ENCODE measurements at places on chromosomes 3 and 15.

GRCh38 chr3:9820946-9821345 lies 10.9 kb downstream of the TTLL3 start:
- no peak for DNase-seq

- DNase-seq, result no peak
These were observed 9.2 kb upstream of the ITGA11 start for GRCh38 chr15:68441045-68441743.

DNA sequence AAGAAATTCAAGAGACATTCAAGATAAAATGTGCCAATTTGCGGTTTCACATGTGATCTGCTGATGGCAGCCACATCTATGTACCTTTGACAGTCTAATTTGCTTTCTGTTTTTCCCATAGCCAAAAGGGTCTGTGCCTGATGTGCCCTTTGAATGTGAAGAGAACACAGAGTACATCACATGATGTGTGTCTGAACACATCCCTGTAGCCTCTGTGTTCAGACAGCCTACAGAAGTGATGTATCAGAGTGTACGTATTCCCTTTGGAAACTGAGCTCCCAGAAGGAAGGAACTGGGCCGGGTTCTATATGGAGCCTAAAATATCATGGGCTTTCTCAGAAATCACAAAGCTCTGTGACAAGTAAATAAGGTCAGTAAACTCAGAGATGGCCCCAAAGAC lies 52.4 kb downstream of the BOC start:
- no peak for DNase-seq

GRCh38 chr3:24521420-24522145 lies 26.9 kb upstream of the THRB start:
- DNase-seq, result no peak

DNA sequence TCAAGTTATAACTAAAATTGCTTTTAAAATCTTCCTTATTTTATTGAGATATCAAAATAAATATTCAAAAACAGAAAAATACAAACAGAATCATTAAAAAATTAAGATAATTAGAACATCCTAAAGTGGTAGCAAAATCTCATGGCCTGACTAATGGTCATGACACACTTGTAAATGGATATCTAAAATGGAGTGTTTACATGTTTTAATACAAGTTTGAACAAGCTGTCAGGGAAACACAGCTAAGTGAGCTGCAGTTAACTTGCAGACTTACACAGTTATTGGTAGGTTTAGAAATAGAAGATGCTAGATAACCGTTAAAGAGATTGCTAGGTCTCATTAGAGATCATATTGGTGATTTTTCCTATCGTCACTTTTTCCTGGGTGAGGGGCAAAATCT lies 242.3 kb downstream of the LPP start:
- DNase-seq, result no peak

- DNase-seq, result no peak
These were observed 37.5 kb upstream of the CHST2 start for GRCh38 chr3:143081844-143082778.

DNA sequence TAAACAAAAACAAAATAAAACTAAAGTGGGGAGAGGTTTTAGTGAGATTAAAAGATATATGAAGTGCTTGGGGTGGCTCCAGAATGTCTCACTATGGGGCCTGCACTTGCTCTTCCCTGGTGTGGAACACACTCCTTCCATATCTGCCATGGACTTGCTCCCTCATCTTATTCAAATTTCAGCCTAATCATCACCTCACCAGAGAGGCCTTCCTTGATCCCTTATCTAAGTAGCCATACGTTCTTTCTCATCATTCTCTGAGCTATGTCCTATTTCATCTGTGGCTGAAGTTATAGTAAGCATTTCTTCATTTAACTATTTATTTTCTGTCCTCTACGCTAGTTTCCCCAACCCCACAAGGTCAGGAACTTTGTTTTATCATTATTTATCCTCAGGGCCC lies 511.7 kb downstream of the NTRK3 start:
- DNase-seq, result no peak

DNA sequence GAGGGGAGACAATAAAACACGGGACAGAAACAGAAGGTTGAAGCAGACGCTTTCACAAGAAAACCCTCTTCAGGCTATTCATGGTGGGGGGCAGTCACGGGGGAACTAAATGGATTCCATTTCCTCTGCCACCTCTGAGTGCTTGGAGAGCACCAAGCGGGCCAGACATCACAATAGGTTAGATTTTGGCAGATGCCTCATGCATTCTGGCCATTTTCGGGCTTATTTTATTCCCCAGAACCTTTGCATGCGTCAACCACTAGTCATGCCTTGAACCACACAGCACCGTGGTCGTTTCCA lies 82.2 kb downstream of the RORA start:
- DNase-seq, result no peak

GRCh38 chr15:100309109-100310040 lies 32.4 kb downstream of the ADAMTS17 start:
- DNase-seq, result no peak

- no peak for DNase-seq
These were observed 44.1 kb downstream of the SENP2 start for GRCh38 chr3:185630182-185630622.

DNA sequence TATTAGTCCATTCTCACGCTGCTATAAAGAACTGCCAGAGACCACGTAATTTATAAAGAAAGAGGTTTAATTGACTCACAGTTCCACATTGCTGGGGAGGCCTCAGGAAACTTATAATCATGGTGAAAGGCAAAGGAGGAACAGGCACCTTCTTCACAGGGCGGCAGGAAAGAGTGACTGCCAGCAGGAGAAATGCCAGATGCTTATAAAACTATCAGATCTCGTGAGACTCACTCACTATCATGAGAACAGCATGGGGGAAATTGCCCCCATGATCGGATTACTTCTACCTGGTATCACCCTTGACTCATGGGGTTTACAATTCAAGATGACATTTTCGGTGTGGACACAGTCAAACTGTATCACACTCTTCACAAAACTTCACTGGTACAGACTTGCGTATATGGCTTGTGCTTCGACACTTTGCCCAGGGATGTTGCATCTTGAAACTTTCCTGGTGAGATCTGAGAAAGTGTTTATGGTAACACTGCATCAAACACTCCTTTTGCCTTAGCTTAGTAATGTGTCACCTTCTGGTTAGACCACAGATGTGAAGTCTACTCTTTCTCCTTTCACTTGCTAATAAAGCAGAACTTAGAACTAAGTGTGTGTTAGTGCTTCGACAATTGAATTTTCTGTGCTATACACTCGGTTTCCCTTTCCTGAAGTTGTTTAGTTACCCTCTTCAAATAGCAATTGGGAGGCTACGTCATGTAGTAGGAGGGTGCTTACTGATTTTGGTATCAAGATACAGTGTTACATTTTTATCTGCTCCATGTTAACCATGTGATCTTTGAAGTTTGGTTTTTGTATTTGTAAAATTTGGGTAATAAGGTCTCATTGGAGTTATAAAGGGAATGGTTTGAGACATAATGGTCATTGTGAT lies 185.7 kb downstream of the LPP start:
- DNase-seq, result no peak

DNA sequence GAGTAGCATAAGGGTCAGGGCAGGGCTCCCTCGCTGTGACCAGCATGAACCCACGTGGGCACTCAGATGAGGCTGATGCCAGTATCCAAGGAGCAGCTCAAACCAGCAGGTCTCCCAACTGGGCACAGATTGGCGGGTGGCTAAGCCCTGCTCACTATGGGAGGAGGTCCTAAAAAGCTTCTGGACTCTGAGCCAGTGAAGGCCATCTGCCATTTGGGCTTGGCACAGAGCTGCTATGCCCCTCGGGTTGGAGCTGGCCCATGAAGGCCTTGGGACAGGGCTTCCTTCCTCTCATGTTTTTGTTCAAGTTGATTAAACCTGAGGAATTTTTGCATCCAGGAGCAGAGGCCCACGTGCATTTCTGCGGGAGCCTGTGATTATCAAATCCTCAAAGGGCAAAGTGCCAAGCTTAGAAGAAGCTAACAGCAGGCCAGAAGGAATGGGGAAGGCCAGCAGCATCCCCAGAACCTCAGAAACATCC lies 4.3 kb upstream of the STRA6 start:
- no peak for DNase-seq

DNA sequence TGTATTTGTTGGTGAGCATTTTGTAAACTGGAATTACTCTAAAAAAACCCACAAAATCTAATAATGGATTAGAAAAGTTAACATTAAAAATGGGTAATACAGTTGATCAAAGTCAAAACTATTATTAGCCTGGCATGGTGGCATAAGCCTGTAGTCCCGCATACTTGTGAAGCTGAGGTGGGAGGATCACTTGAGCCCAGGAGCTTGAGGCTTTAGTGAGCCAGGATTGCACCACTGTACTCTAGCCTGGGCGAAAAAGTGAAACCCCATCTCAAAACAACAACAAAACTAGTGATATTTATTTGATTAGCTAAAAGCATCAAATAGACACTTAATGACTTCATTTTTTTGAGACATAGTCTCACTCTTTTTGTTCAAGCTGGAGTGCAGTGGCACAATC lies 3.6 kb downstream of the SNX1 start:
- no peak for DNase-seq

GRCh38 chr15:74722591-74722990 lies 2.7 kb downstream of the CYP1A1 start:
- no peak for DNase-seq

DNA sequence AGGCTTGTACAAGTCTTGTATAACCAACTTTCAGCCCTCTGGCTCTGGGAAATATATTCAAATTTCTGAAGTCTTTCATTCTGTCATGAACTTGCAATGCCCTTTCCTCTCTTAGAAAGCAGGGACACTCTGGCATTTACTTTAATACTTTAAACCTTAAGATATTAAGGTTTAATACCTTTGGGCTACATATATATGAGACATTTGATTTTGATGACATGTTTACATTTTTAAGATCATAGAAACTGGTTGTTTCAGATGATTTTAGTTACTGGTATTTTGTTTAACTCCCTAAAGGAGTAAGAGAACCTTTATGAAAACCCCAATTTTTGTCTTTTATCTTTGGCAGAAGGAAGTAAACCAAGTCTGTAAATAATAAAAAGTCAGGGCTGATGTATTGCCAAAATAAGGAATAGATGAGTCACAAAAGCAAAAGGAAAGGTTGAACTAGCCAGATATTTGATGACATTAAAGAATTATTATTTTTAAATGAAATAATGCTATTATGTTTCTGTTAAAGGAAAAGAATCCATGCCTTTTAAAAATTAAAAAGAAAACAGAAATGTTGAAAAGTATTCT lies 579.0 kb upstream of the CBLB start:
- no peak for DNase-seq

DNA sequence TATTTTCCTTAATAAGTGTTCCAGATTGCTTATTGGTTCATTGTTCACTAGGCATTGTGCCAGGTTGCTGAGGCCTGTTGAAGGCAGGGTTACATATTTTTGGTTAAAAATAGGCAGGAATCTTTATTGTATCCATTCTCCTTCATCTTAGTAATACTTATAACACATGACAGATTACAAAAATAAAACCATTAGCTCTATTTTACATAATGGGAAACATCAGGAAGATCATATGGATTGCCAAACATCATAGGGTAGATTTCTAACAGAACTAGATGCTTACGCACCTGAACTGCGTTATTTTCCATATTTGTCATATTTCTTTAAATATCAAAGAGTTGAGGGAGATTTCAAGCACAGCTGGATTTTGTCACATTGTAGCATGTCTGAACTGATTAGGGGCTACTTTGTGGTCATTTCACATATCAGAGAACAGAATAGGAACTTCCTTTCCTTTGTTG lies 462.9 kb upstream of the SGO1 start:
- no peak for DNase-seq

DNA sequence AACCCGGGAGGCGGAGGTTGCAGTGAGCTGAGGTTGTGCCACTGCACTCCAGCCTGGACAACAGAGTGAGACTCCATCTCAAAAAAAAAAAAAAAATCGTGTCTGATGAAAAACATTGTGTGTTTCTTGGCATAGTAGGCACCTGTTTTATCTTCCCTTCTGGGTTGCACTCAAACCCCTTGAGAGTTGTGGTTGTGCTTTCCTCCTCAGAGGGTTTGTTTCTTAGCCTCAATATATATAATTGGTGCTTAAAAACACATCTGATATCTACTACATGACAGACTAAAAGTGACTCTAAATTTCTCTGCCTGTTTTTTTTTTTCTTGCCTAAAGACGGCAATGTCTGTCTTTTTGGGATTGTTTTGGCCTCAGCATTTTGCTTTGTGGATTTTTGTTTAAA lies 7.6 kb downstream of the NR1D2 start:
- no peak for DNase-seq

- DNase-seq, result no peak
These were observed 7.4 kb upstream of the ITPKA start for GRCh38 chr15:41486286-41486685.

DNA sequence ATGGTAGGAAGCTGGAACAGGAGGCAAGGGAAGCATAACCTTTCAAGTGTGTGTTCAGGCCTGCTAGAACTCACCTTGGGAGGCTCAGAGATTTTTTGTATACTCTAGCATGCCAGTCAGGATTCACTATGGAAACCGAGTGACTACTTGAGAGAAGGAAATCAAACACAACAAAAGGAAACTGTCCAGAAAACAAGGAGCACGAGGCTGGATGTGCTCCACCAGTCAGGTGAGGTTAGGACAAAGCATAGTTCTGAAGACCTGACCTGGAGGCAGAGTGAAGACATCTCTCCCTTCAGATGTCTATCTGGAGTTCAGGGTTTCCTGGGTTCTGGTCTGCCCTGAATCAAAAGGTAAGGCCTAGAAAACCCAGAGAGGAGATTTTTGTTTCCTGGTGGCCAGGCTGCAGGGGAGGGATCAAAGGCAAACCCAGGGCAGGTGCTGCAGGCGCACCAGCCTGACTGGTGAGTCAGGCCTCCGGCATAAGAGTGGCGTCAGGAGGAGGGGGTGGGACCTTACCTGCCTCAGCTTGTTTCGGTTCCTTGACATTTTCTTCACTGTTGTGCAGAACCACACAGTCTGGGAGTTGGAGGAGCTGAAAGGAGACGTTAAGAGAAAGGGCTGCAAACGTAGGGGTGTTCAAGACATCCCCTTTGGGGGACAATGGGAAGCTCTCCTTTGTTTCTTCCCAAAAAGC lies 52.2 kb upstream of the OSBPL11 start:
- no peak for DNase-seq

DNA sequence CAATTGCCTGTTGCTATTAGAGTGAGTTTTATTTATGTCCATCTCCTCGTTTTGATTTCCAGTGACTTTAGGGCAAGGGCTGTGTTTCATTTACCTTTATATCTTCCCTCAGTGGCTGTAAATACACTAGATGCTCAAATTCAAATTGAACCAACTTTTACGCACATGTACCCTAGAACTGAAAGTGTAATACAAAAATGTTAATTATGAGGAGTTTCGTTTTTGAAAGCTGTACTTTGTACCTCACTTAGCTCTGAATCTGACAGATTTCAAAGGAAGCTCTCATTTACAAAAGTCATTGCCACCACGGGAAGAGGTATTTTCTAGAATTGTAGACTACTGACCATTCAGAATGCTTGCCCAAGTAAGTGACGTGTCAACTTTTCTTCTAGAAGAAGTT lies 264.4 kb downstream of the MECOM start:
- no peak for DNase-seq

DNA sequence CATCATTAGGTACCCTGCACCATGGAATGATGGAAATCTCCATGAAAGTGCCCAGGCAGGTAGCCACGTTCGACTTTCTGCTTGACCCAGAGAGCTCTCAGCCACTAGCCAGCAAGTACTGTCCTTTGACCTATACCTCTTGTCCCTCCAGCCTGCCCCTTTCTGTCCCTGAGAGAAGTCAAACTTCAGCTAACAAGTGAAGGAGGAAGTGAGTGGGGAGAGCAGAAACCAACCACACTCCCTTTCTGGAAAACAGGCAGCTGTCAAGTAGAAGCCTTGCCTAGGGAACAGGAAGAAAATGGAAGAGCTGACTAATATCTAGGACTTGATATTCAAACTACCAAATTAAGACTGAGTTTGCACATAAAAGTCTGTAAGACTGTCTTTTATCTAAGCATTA lies 30.3 kb upstream of the FSTL1 start:
- no peak for DNase-seq

Measured in activated naive CD4-positive, alpha-beta T cell (primary cell).